Smooth muscle cell of trachea (primary cell): ENCODE measurements at places on chromosomes 6 and 20. TPM values are rescaled to one million over a fixed set of nuclear protein-coding genes. Genes with fewer than 3 reads are reported as not detected.

DACT2 gene
- not detected in 2 replicates for total RNA-seq

MROH8 gene
- total RNA-seq, result 1.9 and 3.6 TPM in 2 replicates

HLA-DMB gene
- 0.50 and 1.5 TPM in 2 replicates for total RNA-seq

RFX6 gene
- total RNA-seq, result not detected in 2 replicates

EPHA7 gene
- 0.29 TPM in 1 of 2 replicates, not detected in the other for total RNA-seq

BCLAF1 gene
- 60.7 and 137 TPM in 2 replicates for total RNA-seq

RAB23 gene
- total RNA-seq, result 47.6 and 50.6 TPM in 2 replicates

NKAIN4 gene
- total RNA-seq, result not detected in 2 replicates

MYLK4 gene
- 0.44 and 0.50 TPM in 2 replicates for total RNA-seq

MYO6 gene
- 15.9 and 18.6 TPM in 2 replicates for total RNA-seq

UNC5CL gene
- under 0.01 and 0.15 TPM in 2 replicates for total RNA-seq

IL17F gene
- total RNA-seq, result not detected in 2 replicates

ADGRB3 gene
- total RNA-seq, result under 0.01 and 0.15 TPM in 2 replicates

PAX1 gene
- not detected in 2 replicates for total RNA-seq

DOK5 gene
- 27.5 and 38.7 TPM in 2 replicates for total RNA-seq

BTNL2 gene
- not detected in 2 replicates for total RNA-seq

CCDC170 gene
- total RNA-seq, result 0.44 and 0.50 TPM in 2 replicates

CABLES2 gene
- 1.0 and 1.7 TPM in 2 replicates for total RNA-seq

GNAS-AS1 gene
- total RNA-seq, result 1.2 and 1.3 TPM in 2 replicates

SLC17A1 gene
- total RNA-seq, result not detected in 2 replicates

RNF217 gene
- 10.9 and 14.0 TPM in 2 replicates for total RNA-seq

COL21A1 gene
- 4.6 and 17.6 TPM in 2 replicates for total RNA-seq

STMN3 gene
- total RNA-seq, result 27.2 and 36.7 TPM in 2 replicates

FAXC gene
- total RNA-seq, result 0.66 and 1.3 TPM in 2 replicates

NOX3 gene
- not detected in 2 replicates for total RNA-seq

CLVS2 gene
- under 0.01 TPM in 1 of 2 replicates, not detected in the other for total RNA-seq

KCNK15 gene
- 0.29 and 1.3 TPM in 2 replicates for total RNA-seq

HRH3 gene
- not detected in 2 replicates for total RNA-seq

ISM1 gene
- total RNA-seq, result under 0.01 TPM in 1 of 2 replicates, not detected in the other

CTCFL gene
- under 0.01 TPM in 1 of 2 replicates, not detected in the other for total RNA-seq

CENPB gene
- total RNA-seq, result 149 and 205 TPM in 2 replicates

TTI1 gene
- total RNA-seq, result 21.2 and 21.5 TPM in 2 replicates

TRAPPC3L gene
- 0.15 and 0.17 TPM in 2 replicates for total RNA-seq

DDAH2 gene
- 93.8 and 161 TPM in 2 replicates for total RNA-seq

SLPI gene
- total RNA-seq, result 0.33 TPM in 1 of 2 replicates, not detected in the other

KCNK17 gene
- not detected in 2 replicates for total RNA-seq

OR12D2 gene
- total RNA-seq, result not detected in 2 replicates

IMPG1 gene
- not detected in 2 replicates for total RNA-seq

CRISP3 gene
- total RNA-seq, result not detected in 2 replicates

LAMA2 gene
- total RNA-seq, result 92.6 and 152 TPM in 2 replicates

VAPB gene
- 12.2 and 18.0 TPM in 2 replicates for total RNA-seq

KIF16B gene
- total RNA-seq, result 14.9 and 20.2 TPM in 2 replicates

GGT7 gene
- 14.4 and 20.7 TPM in 2 replicates for total RNA-seq

GSTA3 gene
- total RNA-seq, result not detected in 2 replicates

AVP gene
- not detected in 2 replicates for total RNA-seq

MATN4 gene
- total RNA-seq, result 0.33 TPM in 1 of 2 replicates, not detected in the other

CRISP2 gene
- not detected in 2 replicates for total RNA-seq

TBX18 gene
- 28.1 and 55.7 TPM in 2 replicates for total RNA-seq

MOG gene
- total RNA-seq, result not detected in 2 replicates

POM121L2 gene
- total RNA-seq, result not detected in 2 replicates

NHSL1 gene
- 18.2 and 26.3 TPM in 2 replicates for total RNA-seq
